Gastrocnemius medialis (tissue), 4 donors: ENCODE measurements at places on chromosomes 1 and 21. TPM values are rescaled to one million over a fixed set of nuclear protein-coding genes. Genes with fewer than 3 reads are reported as not detected.

DNA sequence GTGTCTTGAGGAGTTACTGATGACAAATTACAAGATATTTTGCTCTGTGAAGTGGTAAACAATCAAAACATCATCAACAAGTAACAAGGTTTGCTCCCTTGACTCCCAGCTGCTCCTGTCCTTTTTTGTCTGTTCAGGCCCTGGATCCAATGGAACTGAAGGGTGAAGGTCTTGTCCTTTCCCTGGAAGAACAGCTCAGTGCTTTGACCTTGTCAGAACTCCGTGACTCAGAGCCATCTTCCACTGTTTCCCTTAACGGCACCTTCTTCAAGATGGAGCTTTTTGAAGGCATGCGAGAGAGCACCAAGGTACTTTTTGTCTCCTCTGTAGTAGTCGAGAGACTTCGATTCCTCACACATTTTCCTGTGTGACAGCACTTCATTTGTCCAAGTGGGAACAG lies 29.0 kb downstream of the TRIM45 start:
- H3K27me3 ChIP-seq = no peaks in the 10 kb centered on the region
- no peaks in the 10 kb centered on the region for H3K36me3 ChIP-seq
- H3K4me3 ChIP-seq = peak overlapping the region; percentile 8
- peak overlapping the region; percentile 94 for H3K27ac ChIP-seq
- H3K4me1 ChIP-seq = peaks cover 21% of the 10 kb centered on the region

- no peak for DNase-seq
- H3K36me3 ChIP-seq = peaks cover 29% of the 10 kb centered on the region
- H3K4me1 ChIP-seq = no peaks in the 10 kb centered on the region
- H3K4me3 ChIP-seq = no peak overlapping the region
- no peaks in the 10 kb centered on the region for H3K27me3 ChIP-seq
- no peak overlapping the region for H3K27ac ChIP-seq
These were observed 93.1 kb downstream of the MRPS6 start for GRCh38 chr21:34166468-34166867.

GRCh38 chr1:178434899-178435435 lies 61.8 kb downstream of the CLEC20A start:
- no peak overlapping the region for H3K4me3 ChIP-seq
- no peak for DNase-seq

- no peak for DNase-seq
- no peaks in the 10 kb centered on the region for H3K36me3 ChIP-seq
- peaks cover 35% of the 10 kb centered on the region for H3K27me3 ChIP-seq
- H3K4me3 ChIP-seq = no peak overlapping the region
- H3K4me1 ChIP-seq = no peaks in the 10 kb centered on the region
These were observed 4.9 kb upstream of the C1orf74 start for GRCh38 chr1:209789245-209789644.

GRCh38 chr1:181016563-181016962 lies 6.1 kb downstream of the STX6 start:
- no peak overlapping the region for H3K4me3 ChIP-seq
- DNase-seq = no peak

DNA sequence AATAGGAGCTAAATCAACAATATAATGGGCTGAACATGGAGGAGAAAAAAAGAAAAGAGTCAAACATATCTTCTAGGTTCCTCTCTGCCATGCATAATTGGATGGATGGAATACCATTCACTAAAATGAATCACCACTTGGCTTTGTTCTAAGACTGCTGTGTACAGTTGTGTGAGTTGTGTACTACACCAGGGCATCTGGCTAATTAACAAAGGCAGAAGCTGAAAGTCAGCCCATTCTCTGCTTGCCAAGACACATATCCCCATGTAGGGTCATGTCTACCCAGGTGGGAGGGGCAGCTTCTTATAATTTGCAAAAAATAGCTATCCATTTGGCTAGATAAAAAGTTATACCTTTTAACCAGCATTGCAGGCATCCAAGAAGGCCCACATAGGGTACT lies 21.0 kb downstream of the JUN start:
- H3K27me3 ChIP-seq = no peaks in the 10 kb centered on the region
- no peaks in the 10 kb centered on the region for H3K36me3 ChIP-seq
- no peak overlapping the region for H3K27ac ChIP-seq
- H3K4me3 ChIP-seq = no peak overlapping the region

DNA sequence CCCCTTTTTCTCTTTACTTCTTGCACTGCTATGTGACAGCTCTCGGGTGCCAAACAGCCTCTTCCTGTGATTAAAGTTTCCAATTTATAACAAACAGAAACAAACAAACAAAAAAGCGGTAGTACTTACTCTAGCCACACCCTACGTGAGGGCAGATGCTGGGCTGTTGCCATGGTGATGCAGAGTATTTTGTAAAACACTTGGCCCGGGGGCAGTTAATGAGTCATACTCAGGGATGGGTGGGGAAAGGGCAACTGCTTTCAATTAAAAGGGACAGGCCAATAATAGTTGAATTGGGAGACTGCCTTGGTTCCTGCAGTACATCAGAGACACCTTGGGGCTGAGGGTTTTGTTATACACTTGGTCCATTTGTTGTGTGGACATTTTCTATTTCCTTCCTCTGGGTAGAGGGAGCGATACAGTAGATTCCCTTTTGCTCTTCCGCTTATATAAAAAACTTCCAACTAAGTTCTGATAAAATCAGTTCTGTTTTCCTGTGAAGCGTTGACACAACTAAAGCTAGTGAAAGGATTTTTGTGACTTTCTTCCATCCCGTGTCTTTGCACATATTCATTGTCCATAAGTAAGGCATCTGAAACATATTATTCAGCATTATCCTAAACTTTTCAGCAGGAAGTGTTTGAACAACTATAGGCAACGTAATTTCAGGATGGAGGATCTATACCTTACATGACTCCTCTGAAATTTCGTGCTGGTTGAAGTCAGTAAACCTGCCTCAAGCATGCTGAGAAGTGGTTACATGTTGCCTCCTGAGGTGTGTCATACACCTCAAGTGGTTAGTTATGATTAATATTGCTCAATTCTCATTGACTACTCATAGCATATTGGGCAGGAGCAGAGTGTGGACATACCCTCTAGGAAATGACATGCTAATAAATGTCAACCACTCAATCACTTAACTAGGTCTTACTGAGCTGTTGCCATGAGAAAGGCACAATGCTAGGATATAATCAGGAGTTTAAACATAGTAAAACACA lies 36.7 kb upstream of the THEM4 start:
- DNase-seq = peak; percentile 83
- no peak overlapping the region for H3K4me3 ChIP-seq
- no peaks in the 10 kb centered on the region for H3K27me3 ChIP-seq
- peak overlapping the region; percentile 68 for H3K27ac ChIP-seq

GRCh38 chr21:43940329-43941050 lies 71.6 kb upstream of the TRAPPC10 start:
- no peaks in the 10 kb centered on the region for H3K27me3 ChIP-seq
- no peaks in the 10 kb centered on the region for H3K36me3 ChIP-seq
- no peak overlapping the region for H3K4me3 ChIP-seq
- DNase-seq = no peak

GRCh38 chr1:231959225-231959884 lies 332.8 kb downstream of the DISC1 start:
- H3K36me3 ChIP-seq = no peaks in the 10 kb centered on the region
- no peaks in the 10 kb centered on the region for H3K4me1 ChIP-seq
- DNase-seq = no peak
- no peak overlapping the region for H3K27ac ChIP-seq

- H3K27me3 ChIP-seq = no peaks in the 10 kb centered on the region
- no peak overlapping the region for H3K4me3 ChIP-seq
- DNase-seq = no peak
- H3K27ac ChIP-seq = no peak overlapping the region
These were observed 48.2 kb upstream of the POU3F1 start for GRCh38 chr1:38094711-38095290.

DNA sequence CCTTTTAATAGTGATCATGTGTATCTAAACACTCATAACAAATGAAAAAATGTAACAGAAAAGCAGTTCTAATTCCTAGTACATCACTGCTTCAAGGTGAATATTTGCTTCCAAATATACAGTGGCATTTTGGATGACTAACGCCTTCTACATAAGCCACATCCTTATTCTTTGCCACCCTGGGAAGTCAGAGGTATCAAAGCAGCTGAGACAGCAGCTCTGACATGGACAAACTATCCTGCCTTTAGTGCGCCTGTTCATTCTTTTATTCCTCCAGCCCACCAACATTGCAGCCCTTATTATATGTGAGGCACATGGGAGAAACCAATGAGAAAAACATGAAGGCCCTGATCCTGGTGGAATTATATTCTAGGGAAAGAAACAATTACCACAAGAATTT lies 183.0 kb downstream of the APP start:
- no peak overlapping the region for H3K27ac ChIP-seq
- DNase-seq = no peak
- H3K4me3 ChIP-seq = no peak overlapping the region
- H3K4me1 ChIP-seq = no peaks in the 10 kb centered on the region
- no peaks in the 10 kb centered on the region for H3K36me3 ChIP-seq

Gene KRTAP7-1
- not detected for total RNA-seq

Gene GPR37L1
- not detected for total RNA-seq

Gene ZNF436
- 6.7 TPM for total RNA-seq

Gene SUCO
- 5.8 TPM for total RNA-seq

Gene TRMT13
- 11.0 TPM for total RNA-seq

Gene F11R
- total RNA-seq = 5.6 TPM

Gene CTSS
- 11.7 TPM for total RNA-seq

Gene MROH9
- not detected for total RNA-seq

Gene C1QA
- total RNA-seq = 14.3 TPM

Gene CNKSR1
- 45.1 TPM for total RNA-seq
